ENCODE measurements at places on chromosomes 5 and 9.

DNA sequence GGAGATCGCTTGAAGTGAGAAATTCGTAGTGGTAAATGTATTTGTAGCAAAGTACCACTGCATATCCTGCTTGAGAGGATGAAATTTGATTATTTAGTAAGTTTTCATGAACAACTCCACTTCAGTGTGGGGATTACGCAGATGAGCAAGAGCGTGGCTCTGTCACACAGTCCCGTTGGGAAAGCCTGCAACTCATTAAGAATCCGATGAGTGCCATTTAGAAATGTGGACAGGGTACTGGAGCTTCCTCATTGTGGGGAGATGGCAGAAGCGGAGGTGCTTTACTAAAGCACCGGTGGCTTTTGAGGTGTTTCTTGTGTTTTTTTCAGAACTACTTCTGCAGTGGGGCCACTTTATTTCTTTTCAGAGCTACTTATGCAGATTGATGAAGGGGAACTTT, 1.4 kb downstream of the TJP2 start:
- DNase-seq = no peak

DNA sequence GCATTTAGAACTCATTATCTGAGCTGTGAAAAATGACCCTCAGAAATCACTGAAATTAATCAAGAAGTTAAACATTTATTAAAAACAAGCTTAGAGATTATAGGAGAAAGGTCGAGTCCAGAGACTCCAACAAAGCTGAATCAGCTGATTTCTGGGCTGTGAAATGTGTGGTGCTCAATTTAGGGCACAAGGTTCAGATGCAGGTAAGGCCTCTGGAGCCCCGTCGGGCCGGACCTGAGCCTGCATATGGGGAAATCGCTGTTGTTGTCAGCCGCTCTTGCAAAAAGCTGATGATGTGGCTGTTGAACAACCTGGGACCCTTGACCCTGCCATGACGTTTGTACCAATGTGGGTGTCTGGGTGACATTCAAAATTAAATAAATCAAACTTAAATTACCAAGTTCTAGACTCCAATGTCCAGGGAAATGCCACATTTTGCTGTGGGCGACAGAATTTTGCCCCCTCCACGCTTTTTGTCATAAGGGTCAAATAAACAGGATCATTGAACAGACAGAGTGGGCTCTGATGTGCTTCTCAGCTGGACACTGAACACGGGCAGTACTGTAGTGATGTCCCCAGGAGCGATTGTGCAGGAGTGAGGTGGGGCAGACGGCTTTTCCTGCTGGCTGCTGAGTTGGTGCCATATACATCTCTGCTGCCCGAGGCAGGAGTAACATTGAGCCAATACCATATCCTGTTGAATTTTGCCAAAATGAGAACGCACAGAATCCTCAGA, 27.2 kb upstream of the FBP1 start:
- DNase-seq = no peak

- DNase-seq = no peak
Observed at GRCh38 chr5:152673601-152674000, 268.5 kb upstream of the NMUR2 start.

DNA sequence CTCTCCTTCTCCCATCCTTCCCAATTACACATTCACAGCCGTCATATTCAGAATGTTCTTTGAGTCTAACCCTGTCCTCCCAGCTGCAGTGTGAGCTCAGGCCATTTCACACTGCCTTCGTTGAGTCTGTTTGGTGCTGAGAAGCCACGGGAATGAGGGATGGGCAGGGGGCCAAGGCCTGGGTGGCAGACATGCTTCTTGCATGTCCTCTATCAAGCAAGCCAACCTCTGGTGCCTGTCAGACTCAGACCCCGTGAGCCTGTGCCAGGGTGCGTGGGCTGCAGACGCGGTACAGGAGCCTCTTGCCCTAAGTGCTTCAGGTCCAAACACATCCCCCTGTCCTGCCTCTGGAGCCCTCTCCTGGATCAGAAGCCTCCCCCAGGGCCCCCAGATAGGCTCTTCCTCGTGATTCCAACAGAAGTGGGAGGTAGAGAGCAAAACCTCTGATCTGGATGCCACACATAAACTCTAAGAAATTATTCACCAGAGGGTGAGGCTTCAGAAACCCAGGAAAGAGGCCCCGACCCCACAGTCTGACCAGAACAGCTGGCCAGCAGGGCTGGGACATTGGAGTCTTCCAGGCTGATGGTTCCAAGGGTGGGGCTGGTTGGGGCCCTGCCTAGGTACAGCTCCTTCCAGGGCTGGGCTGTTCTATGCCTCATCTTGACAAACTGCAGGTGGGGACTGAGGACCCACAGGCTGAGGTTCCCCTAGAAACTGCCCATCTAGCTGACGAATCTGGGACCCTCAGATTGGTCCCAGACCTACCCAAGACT, 46.7 kb upstream of the CDKN2AIPNL start:
- DNase-seq = no peak
